ENCODE measurements at places on chromosomes 13 and 19. TPM values are rescaled to one million over a fixed set of nuclear protein-coding genes. Genes with fewer than 3 reads are reported as not detected.

DNA sequence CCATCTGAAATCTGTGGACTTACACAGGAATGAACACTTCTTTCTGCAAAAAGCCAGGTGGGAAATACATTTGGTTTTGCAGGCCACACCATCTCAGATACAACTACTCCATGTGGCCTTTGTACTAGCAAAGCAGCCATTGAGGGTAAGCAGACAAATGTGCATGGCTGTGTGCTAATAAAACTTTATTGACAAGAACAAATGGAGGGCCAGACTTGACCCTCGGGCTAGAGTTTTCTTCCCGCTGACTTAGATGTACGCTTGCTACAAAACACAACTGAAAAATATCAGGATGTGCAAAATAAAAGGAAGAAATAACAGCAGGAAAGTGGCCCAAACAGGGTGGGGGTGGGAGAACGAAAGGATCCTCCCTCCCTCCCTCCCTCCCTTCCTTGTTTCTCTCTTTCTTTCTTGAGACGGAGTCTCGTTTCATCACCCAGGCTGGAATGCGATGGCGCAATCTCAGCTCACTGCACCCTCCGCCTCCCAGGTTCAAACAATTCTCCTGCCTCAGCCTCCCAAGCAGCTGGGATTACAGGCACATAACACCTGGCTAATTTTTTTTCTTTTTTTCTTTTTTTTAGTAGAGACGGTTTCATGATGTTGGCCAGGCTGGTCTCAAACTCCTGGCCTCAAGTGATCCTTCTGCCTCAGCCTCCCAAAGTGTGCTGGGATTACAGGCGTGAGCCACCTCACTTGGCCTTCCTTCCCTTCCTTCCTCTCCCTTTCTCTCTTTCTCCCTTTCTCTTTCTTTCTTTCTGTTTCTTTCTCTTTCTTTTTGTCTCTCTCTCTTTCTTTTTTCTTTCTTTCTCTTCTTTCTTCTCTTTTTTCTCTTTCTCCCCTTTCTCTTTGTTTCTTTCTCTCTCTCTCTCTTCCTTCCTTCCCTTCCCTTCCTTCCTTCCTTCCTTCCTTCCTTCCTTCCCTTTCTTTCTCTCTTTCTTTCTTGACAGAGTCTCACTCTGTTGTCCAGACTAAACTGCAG lies 29.3 kb downstream of the CCL25 start:
- no peak for DNase-seq

The KANK3 gene
- 0.87 TPM for total RNA-seq

DNA sequence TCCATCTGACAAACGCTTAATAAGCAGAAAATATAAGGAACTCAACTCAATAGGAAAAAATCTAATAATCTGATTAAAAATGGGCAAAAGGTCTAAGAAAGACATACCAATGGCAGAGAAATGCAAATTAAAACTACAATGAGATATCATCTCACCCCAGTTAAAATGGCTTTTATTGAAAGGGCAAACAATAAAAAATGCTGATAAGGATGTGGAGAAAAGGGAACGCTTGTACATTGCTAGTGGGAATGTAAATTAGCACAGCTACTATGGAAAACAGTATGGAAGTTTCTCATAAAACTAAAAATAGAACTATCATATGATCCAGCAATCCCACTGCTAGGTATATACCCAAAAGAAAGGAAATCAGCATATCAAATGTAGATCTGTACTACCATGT lies 508.8 kb upstream of the GPC6 start:
- no peak for DNase-seq

GRCh38 chr13:26929971-26930730 lies 169.6 kb upstream of the GPR12 start:
- peak; percentile 76 for DNase-seq

DNA sequence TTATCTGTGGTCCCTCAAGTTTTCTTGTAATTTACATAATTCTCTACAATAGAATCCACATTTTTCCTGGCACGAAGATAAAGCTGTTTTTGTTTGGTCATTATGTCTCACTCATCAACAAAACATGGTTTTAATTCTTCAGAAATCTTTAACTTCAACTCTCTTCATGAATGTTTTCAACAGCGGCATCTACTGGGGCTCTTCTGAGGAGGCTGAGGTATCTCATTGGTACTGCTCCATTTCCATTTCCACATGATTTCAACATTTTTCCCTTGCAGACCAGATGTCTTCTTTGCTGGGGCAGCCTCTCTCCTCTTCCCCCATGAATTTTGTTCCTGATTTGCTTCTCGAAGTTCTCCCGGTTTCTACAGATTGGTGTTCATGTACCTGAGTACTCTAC lies 5.8 kb upstream of the KBTBD7 start:
- DNase-seq, result no peak

The KIR2DL1 gene
- total RNA-seq, result not detected

The KMT2B gene
- 23.4 TPM for total RNA-seq

DNA sequence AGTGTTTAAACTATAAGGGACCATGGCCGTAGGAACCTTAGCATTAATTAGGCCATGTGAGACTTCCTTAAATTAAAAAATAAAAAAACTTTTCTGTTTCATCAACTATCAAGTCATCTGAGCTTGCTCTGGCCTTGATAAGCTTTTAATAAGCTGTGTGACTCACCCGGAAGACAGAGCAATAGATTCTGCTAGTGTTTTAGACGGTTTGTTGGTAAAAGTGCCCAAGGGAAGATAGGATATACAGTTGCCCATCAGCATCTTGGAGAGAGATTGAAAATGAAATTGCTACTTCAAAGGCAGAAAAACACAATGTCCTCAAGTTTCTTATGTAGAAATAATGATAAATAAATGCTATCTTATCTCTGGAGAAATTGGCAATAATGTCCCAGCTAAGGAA lies 31.2 kb upstream of the RCBTB2 start:
- peak; percentile 52 for DNase-seq

- DNase-seq, result no peak
These were observed 6.5 kb upstream of the PPP1R37 start for GRCh38 chr19:45086480-45086879.

The ZNF749 gene
- total RNA-seq, result 17.6 TPM

The CDC16 gene
- total RNA-seq, result 16.0 TPM

The SIAH3 gene
- not detected for total RNA-seq

DNA sequence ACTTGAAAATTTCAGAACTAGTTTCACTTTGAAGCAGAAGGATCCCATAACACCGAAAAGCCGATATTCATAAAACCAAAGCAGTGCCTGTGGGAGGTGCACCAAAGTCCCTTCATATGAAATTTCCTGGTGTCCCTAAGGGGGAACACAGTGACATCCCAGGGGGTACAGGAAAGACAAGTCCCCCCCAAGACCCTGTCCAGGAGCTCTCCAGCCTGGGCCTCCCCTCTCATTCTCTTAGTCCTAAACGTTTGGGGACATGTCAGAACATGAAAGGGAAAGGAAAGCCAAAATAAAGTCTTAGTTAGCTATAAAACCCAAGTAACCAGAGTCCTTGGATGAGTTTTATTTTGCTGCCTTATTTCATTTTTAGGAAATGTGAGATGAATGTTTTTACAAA lies 56.6 kb downstream of the MRPL57 start:
- DNase-seq, result no peak

The LRRC25 gene
- not detected for total RNA-seq

DNA sequence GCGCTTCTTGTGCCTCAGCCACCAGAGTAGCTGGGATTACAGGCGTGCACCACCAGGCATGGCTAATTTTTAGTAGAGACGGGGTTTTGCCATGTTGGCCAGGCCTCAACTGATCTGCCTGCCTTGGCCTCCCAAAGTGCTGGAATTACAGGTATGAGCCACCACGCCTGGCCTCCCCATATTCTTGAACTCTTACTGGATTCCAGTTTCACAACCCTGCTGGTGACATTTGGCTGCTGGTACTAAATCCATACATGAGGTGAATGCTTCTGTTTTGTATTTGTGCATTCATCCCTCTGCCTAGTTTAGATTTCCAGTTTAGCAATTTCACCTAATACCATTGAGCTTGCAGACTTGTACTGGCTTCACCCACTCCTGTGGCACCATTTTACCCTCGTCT lies 13.9 kb downstream of the SLC25A15 start:
- DNase-seq, result no peak
